ENCODE measurements at places on chromosomes 3 and 15. TPM values are rescaled to one million over a fixed set of nuclear protein-coding genes. Genes with fewer than 3 reads are reported as not detected.

- no peak for DNase-seq
These were observed 34.3 kb downstream of the USP8 start for GRCh38 chr15:50458348-50459112.

GRCh38 chr3:37279236-37279635, 104.9 kb upstream of the LRRFIP2 start:
- DNase-seq = peak; percentile 24

DNA sequence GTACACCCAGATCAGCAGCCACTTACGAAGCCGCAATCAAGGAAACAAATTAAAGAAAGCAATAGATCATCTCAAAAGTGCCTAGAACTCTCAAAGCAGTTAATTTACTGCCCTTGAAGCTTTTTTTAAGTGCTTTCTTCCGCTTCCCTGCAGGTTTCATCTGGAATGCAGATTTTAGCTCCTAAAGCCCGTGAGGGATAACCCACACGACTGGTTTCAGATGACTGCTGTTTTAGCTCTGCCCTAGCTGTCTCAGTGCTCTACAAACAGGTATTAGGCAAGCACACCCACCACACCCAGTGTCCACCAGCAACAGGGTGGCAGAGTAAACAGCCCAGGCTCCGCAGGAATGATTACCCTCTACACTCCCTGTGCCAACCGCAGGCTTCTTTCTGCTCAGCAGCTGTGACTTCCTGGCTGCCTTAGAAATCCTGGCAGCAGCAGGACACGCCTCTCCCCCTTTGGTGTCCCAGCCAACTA, 126.0 kb downstream of the FMN1 start:
- DNase-seq = peak; percentile 59

DNA sequence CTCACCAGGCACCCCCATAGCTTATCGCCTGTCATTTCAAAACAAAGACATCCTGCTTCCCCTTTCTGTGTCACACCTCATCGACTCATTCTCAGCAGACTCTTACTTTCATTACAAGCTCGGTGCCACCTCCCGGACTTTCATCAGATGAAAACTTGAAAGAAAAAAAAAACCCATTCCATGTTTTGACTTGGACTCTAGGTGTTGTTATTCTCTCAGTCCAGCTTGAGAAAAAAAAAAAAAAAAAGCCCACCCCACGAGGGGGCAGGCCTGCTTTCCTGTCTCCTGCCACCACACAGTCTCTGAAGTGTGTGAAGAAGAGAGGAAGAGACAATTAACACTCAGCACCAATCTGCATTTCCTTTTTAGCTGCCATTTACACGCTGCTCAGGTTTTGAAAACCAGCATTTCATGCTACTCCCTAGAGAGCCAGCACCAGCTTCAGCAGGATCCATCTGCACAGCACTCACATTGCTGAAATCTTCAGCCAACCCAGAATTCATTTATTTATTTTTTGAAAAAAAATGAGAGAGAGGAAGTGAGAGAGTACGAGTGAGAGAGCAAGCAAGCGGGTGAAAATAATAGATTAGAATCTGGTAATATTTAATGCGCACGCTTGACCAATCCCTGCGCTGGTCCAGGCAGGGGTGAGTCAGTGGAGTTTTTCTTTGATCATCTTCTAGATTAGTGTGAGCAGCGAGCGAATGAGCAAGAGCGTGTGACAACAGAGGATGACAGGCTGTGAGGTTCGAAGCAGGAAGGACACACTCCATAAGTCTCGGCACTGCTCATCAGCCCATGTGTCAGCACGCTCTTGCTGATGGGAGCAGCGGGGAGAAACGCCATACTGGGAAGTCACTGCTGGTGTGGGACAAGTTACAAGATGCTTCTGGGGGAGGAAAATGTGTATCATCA, 23.5 kb downstream of the ZNF80 start:
- DNase-seq = peak; percentile 65

GRCh38 chr15:71945012-71945411, 134.7 kb downstream of the NR2E3 start:
- peak; percentile 13 for DNase-seq

DNA sequence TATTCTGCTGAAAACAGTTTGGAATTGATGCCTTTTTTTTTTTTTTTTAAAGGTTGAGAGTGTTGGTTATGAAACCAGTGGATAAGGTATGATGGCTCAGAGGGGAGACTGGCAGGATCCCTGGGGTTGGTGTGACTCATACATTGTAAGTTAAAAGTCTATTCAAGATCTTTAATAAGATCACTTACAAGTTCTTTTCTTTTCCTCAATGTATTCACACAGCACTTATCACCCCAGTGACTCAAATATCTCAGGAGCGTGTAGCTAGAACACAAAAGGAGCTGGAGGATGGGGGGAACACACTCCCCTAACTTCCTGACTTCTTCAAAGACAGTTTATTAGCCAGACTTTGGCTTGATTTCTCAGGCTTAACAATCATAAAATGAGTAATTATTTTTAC, 285.3 kb downstream of the SV2B start:
- peak; percentile 95 for DNase-seq

DNA sequence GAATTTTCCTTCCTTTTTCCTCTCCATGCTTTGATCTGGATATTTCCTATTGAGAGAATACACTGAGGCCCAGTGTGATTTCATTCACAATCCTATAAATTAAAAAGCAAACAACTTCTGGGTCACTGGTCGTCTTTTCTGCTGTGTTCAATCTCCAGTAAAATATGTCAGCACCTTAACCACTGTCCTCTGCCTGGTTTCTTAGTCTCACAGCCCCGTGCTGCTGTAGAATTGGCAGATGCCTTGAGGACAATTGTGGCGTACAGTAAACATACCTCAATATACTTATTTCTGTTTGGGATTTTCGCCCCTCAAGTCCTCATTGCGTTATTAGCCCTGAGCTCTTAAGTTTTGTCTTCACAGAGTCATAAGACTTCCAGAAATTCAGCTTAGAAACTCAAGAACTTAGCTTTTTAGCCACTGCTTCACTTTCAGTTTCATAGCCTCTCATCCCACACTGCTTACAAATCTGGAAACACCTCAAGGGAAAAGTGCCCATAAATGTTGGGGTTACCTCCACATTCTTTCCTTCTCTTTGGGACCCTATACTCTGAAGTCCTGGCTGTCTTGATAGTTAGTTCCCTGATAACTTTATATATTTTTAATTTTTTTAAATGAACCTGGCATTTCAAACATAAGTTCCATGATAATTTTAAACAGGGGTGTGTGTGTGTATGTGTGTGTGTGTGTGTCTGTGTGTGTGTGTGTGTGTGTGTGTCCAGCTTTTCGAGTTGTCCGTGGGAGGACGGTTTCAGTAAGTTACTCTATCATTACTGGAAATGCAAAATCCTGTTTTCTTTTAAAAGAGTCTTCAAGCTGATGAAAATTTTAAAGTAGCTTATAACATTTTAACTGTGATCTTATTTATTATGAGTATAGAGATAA, 238.4 kb upstream of the CTDSPL start:
- DNase-seq = no peak

DNA sequence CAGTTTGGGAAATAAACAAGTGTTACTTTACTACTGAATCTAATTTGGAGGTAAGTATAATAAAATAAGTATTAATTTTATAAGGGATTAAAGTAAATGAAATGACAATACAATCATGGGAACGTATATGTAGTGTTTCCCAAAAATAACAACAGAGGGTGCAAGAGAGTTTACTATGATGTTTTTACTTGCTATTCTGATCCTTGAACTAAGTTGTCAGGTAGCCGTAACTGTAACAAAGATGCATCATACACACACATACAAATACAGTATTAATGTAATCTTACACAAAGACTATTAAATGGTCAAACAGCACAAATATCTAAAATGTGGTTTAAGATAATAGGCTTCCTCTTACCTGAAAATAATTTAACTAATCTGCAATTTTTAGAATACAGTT, 311.4 kb downstream of the TBC1D5 start:
- peak; percentile 33 for DNase-seq

DNA sequence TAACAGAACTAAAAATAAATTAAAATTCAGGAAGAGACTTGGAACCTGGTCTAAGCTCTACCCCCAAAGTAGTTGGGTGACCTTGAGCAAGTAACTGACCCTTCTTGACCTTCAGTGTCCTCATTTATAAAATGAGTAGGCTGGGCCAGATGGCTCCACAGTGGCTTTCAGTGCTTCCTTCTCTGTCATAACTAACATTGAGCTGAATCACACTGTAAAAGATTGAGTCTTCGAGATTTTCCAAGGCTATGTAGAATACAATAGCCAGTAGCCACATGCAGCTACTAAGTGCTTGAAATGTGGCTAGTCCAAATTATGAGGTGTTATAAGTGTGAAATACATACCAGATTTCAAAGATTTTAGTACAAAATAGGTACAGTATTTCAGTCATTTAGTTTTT, 313.3 kb downstream of the MECOM start:
- DNase-seq = no peak

DNA sequence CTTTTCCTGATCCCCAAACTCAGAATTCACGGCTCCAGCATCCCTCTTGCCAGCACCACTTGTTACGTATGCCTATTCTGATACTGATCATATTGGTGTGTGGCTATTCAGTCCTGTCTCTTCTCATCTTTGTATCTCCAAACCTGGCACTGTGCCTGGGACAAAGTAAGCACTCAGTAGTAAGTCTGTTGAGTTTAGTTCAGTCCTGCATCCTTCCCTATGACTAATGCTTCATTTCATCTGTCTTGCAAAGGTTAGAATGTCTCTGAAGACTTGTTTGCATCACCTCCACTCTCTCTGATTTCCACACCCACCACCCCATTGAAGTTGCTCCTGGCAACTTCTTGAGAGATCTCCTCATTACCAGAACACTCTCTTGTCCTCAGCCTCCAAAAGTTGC, 80.3 kb downstream of the HMG20A start:
- no peak for DNase-seq

- DNase-seq = peak; percentile 28
These were observed 12.8 kb downstream of the VILL start for GRCh38 chr3:38003371-38003816.

The CD276 gene
- 88.5 TPM for total RNA-seq

The P2RY14 gene
- not detected for total RNA-seq

The FOXB1 gene
- not detected for total RNA-seq

The SLC22A13 gene
- total RNA-seq = 0.33 TPM

The CTXN2 gene
- not detected for total RNA-seq

The GP9 gene
- not detected for total RNA-seq

Measured in fibroblast of lung (primary cell).